SJSA1 (cell line): ENCODE measurements at places on chromosomes 1 and 21. TPM values are rescaled to one million over a fixed set of nuclear protein-coding genes. Genes with fewer than 3 reads are reported as not detected.

FOXD2 gene
- total RNA-seq = 10.7 and 12.9 TPM in 2 replicates

GRCh38 chr1:90748668-90749067, 31.6 kb upstream of the BARHL2 start:
- DNase-seq = no peak

KRTAP21-2 gene
- total RNA-seq = not detected in 2 replicates

SLC6A9 gene
- 0.66 and 1.4 TPM in 2 replicates for total RNA-seq

SNX7 gene
- total RNA-seq = 80.1 and 111 TPM in 2 replicates
